ENCODE measurements at places on chromosomes 12 and 14.
A peak's percentile ranks its signal among the peaks of the same experiment; 100 is the strongest.

DNA sequence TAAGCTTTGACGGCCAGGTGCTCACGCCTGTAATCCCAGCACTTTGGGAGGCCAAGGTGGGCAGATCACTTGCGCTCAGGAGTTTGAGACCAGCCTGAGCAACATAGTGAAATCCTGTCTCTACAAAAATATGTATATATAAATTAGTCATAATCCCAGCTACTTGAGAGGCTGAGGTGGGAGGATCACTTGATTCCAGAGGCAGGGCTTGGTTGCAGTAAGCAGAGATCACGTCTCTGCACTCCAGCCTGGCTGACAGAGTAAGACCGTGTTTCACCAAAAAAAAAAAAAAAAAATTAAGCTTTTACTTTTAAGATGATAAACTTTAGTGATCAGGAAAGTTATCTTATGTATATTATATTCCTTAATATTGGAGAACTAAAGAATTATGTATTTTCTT is 18.0 kb upstream of the SNAPC1 start:
- DNase-seq: no peak

DNA sequence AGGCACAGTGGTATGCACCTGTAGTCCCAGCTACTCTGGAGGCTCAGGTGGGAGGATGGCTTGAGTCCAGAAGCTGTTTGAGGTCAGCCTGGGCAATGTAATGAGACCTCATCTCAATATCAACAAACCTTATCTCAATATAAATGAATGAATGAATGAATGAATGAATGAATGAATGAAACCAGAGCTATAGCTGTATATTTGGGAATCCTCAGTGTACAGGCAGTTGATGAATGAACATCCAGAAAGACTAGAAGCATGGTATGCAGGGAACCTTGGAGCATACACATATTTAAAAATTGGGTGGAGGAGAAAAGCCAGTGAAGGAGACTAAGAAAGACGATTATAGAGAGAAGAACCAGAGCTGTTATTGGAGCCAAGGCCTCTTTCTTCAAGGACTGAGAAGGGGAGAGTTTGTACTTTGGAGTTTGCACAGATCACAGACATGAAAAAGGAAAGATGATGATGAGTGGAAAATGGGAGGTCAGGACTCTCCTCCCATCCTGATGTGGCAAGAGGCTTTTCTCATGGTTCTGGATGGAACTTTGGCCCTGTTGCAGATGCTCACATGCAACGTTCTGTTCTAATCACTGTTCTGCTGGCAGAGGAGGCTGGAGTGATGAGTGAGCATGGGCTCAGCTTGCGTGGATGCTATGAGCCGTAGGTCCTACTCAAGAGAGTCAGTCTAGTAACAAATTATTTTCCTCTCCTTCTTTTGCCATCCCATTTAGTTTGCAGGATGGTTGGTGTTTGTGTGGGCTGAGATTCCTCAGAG is 114.4 kb downstream of the PRKCH start:
- no peak for DNase-seq

- DNase-seq: peak; percentile 23
Observed at GRCh38 chr12:112381406-112381882, 787 bp downstream of the HECTD4 start.

DNA sequence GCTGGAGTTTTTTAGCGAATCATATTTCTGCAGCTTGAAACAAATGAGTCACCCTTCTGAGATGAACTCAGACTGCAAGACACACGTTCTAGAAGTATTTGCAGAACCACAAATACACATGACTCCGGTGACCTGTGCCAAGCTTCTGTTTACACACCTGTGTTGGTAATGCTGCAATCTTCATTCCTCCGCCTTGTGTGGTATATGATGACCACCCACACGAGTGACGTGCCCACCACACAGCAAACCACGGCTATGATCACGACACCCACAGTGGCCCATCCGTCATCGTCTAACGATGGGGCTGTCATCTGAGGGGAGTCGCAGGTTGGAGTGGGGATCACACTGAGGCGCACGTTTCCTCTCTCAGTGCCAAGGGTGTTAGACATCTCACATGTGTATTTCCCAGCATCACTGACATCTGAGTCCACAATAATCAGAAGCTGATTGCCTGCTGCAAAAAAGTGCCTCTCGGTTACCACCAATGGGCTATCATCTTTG is 43.0 kb downstream of the LRIG3 start:
- DNase-seq: no peak

DNA sequence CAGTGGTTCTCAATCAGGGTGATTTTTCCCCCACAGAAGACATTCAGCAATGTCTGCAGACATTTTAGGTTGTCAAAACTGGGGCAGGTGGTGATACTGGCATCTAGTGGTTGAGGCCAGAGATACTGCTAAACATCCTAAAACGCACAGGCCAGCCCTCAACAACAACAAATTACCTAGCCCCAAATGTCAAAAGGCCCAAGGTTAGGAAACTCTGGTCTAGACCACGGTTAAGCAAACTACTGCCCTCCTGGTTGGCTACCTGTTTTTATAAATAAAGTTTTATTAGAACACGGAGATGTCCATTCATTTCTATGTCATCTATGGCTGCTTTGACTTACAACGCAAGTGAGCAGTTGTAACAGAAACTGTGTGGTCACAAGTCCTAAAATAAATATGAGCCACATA is 186.7 kb downstream of the EFCAB11 start:
- DNase-seq: no peak

- no peak for DNase-seq
Observed at GRCh38 chr14:24908592-24909236, 141.2 kb downstream of the STXBP6 start.

- DNase-seq: peak; percentile 33
Observed at GRCh38 chr12:120367924-120368788, 808 bp downstream of the MSI1 start.

DNA sequence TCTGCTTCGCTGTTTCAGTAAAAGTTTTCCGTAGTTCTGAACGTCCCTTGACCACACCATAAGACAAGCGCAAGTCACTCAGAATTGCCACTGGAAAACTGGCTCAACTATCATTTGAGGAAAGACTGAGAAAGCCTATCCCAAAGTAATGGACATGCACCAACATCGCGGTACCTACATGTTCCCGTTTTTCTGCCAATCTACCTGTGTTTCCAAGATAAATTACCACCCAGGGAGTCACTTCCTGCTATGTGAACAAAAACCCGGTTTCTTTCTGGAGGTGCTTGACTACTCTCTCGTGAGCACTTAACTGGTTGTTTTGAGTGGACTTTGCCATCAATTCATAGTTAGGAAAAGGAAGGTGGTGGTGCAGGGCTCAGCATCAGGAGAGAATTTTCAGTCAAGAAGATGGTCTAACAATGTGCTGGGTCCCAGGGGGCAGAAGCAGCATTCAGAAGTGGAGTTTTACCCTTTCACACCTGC is 1.4 kb downstream of the EGLN3 start:
- no peak for DNase-seq

GRCh38 chr12:5376591-5377207 is 55.2 kb upstream of the NTF3 start:
- DNase-seq: no peak

DNA sequence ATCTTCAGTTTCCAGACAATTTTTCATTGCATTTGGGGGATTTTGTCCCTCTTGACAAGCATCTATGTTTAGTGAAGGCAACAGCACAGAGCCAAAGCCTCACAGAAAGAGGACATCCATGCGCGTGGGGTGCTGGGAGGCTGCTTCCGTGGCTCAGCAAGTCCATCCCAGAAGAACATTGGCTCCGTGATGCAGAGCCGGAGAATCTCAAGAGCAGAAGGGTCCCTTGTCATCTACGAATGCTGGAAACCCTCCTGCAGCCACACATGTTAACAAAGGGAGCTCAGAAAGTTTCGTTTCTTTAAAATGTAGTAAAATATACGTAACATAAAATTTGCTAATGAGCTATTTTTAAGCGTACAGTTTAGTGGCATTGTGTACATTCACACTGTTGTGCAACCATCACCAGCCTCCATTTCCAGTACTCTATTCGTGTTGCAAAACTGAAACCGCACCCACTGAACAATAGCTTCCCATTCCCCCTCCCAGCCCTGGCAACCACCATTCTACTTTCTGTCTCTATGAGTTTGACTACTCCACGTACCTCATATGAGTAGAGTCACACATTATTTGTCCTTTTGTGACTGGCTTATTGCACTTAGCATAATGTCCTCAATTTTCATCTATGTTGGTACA is 185.9 kb downstream of the TTC7B start:
- DNase-seq: no peak

- no peak for DNase-seq
Observed at GRCh38 chr14:95828649-95829265, 47.9 kb upstream of the TUNAR start.

DNA sequence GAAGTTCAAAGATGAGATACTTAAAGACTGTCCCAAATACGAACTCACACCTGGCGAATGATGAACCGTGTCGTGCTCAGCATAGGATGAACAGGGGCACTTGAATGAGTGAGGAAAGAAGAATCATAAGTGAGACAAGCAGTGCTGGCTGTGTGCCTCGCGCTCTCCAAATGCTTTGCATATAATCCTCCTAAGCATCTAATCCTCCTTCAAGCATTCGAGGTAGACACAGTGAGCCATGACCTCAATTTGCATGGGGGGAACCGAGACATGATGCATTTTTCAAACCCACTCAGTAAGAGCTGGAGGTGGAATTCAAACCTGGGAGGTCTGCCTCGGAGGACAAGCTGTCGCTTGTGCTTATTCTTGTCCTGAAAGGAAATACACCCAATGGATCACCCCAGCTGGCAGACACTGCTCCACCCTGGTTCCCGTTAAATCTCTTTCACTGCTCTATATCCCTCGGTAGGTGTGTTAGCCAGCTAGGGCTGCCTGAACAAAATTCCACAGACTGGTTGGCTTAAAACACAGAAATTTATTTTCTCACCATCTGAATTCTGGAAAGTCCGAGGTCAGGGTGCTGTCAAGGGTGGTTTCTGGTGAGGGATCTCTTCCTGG is 274.0 kb downstream of the SLC15A4 start:
- no peak for DNase-seq

DNA sequence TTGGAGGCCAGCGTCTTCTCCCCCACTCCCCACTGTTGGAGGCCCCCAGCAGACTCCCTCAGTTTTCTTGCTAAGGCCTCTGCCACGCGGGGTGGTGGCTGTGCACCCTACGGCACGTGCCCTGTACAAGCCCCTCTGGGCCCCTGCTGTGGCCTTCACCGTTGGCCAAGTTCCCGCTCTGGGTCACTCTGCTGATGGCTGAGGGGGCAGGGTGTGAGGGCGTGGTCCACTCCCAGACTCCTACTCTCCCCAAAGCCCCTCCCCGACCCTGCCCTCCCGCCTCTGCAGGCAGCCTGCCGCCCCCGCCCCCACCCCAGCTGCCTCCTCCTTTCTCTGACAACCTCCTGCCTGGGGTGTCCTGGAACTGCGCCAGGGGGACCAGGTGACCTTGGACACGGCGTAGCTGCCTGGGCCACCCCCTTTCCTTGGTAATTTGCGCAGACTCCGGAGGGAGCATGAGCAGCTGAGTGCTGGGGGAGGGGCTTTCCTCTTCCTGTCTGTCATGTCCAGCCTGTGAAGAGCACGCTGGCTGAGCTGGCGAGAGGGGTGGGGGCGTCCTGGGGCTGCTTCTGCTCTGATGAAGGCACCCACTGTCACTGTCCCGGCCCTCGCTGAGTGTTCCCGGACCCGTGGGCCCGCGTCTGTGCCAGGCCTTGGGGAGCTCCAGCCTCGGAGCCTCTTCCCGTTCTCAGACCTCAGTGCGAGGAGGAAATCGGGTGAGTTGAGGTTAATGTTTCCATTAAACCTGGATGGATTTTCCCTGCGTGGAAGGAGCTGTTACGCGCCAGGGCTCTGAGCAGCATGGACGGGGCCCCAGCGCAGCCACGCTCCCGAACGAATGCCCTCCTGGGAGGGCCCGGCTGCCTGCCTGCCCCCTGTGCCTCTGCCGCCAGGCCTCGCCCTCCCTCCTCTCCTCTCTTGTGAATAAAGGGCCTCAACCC is 85.0 kb downstream of the KIF26A start:
- no peak for DNase-seq
